ENCODE measurements at places on chromosomes 7 and 10. TPM values are rescaled to one million over a fixed set of nuclear protein-coding genes. Genes with fewer than 3 reads are reported as not detected.

- no peak for DNase-seq
Measured at GRCh38 chr10:5876181-5876768, 13.4 kb downstream of the ANKRD16 start.

- no peak for DNase-seq
Measured at GRCh38 chr7:98120559-98120958, 13.9 kb downstream of the LMTK2 start.

DNA sequence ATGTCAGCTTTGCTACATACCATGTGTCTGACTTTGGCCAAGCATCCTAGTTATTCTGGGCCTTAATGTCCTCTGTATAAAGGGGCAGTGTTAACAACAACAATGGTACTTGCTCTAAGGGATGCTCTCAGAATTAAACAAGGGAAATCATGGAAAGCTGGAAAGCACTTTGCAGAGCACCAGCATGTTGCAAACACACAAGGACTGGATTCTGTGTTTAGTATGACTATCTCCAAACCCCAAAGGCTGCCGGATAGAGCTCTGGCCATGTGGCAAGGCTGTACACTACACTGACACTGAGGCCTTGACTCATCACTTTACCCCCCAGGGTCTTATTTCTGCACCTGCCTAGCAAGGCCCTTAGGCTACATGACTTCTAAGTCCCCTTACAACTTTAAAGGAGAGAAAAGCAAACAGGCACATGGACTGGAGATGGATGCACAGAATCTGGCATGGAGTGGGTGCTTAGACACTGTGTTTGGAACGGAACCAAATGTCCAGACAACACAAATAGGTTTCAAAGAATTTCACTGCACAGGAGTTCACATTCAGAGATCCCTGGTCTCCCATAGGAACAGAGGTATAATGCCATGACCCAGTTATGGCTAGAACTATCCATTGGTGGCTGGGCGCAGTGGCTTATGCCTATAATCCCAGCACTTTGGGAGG is 74.6 kb downstream of the FAM13C start:
- no peak for DNase-seq

DNA sequence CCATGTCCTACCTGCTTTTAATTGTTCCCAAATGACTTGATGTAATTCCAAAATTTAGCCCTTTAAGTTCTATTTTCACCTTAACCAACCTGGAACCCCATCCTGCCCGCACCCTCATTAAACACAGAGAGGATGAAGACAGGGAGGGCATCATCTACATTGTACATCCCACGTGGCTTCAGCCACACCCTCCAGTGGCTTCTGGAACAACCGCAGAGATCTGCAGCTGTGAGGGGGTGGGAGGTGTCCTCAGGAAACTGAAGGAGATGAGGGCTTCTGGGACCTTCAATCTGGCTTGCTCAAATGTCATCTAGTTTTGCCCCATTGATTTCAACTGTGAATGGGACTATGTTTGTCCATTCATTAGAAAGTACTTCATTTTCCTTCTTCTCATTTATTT is 39.0 kb downstream of the AKR1B1 start:
- no peak for DNase-seq

GRCh38 chr7:31044529-31044928 is 7.6 kb upstream of the ADCYAP1R1 start:
- DNase-seq, result no peak

- no peak for DNase-seq
Measured at GRCh38 chr10:46992803-46993561, 81.8 kb downstream of the PTPN20 start.

GRCh38 chr7:82851121-82851520 is 311.6 kb downstream of the PCLO start:
- no peak for DNase-seq

DGKI gene
- not detected for total RNA-seq

HECW1 gene
- not detected for total RNA-seq
